DMS 273 treated with DMSO at 0.1 percent for 48 hours (cell line): ENCODE measurements at places on chromosomes 7 and 10.

- no peak for DNase-seq
Measured at GRCh38 chr7:27111751-27112277, 9.3 kb upstream of the HOXA2 start.

DNA sequence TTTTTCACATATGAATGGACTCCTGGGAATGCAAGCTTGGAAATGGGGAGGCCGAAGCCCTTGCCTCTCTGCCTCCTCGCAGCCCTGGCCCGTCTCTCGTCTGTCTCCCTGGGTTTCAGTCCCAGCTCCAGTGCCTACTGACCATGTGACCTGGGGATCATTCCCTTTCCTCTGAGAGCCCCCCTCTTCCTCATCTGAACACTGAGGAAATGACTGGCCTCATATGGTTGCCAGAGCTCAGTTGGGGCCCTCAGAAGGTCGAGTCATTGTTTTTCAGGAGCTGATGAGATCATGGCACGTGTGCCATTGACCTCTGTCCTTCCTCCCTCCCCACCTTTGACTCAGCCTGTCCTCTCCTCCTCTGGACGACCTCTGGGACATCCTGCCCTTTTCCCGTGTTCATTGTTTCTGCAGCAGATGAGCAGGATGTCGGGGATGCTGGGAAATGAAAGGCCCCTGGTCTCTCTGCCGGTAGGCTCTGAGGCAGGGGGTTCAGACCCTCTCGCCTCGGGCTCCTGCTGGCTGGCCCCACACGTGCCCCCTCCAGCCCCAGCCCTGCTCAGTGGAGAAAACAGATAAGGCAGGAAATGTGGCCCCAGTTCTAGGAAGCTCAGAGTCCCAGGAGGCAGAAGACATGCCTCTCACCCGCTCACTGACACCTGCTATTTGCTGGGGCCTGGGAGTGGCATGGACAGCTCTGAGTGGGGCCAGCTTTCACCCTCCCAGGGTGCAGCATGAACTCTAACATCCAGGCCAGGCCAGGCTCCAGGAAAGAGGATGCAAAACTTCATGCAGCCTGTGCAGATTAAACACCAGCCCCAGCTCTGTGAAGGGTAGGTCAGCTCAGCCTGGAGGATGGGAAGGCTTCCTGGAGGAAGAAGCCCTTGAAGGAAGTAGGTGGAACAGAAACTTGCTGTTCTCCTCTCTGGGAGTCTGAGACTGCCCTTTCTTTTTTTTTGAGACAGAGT, 8.3 kb upstream of the PPP1R35 start:
- DNase-seq = no peak

DNA sequence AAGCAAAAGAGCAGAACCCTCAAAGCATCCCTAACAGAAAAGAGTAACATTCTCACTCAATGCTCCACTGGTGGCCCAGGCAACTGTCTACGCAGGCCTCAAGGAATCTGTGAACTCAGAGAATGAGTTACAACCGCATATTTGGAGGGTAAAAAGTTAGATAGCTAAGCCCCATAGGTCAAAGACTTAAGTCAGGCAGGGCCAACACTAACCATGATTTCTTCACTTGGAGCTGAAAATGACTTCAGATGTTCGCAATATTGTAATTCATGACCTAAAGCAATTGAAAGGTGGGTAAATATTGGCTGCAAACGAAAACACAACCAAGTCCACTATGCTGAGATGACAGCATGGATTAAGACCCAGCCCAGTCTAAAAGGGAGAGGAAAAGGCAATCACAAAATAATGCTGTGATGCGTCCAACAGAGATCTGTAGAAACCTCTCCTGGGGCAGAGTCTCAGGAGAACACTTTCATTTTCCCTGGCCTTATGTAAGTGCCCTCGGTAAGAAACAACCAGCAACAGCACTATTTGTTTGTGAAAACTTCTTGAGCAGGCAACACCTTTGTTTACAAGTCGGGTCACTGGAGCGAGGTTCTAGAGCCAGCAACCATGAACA, 176.5 kb downstream of the TNS3 start:
- DNase-seq = no peak

- no peak for DNase-seq
Measured at GRCh38 chr7:93407239-93407638, 167.3 kb downstream of the CALCR start.

GRCh38 chr7:32140210-32140939, 70.2 kb upstream of the PDE1C start:
- no peak for DNase-seq

DNA sequence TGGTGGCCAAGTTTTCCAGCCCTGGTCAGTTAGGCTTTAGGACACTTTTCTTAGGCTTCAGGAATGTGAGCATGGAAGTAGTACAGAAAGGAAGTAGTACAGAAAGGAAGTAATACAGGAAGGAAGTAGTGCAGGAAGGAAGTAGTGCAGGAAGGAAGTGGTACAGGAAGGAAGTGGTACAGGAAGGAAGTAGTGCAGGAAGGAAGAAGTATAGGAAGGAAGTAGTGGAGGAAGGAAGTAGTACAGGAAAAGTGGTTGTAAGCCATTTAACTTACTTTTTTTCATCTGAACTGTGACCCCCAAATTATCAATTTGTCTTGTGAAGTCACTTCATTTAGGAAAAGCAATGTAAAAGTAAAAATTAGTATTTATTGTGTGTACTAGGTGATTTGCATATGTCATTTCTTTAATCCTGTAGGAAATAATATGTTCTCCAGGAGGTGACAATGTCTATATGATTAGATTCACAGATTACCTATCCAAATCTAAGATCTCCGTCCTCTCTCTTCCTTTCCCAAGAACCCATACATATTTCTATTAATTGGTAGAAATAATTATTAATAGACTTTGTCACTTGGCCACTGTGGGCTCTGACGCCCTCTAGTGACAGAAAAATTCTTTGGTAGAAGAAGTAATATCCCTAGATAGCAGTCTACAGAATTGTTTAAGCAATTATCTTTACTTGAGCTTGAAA, 3.9 kb upstream of the FAS start:
- DNase-seq = no peak

GRCh38 chr7:73308665-73309214, at the start of gene NSUN5:
Gene NSUN5 (minus strand): TSS chr7:73308826. CDS start chr7:73308790, 36 bp downstream.
- DNase-seq = peak; percentile 50

DNA sequence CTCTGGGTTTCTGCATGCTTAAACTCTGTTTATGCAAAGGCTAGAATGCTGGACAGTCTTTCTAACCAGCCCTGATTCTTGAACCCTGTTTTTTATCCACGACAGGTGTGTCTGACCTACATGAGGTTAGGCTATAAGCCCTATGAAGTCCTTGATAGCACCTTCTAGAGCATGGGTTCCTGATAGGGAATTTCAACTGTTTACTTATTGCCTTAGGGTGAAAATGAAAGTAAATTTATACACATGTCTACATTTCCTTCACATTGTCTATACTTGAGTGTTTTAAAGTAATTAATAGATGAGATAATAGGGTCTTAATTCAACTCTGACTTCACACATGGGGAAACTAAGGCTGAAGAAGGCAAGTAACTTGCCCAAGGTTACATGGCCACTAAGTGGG, 35.5 kb downstream of the ADRA2A start:
- DNase-seq = no peak

GRCh38 chr10:70804421-70804808, 11.3 kb upstream of the SGPL1 start:
- no peak for DNase-seq

DNA sequence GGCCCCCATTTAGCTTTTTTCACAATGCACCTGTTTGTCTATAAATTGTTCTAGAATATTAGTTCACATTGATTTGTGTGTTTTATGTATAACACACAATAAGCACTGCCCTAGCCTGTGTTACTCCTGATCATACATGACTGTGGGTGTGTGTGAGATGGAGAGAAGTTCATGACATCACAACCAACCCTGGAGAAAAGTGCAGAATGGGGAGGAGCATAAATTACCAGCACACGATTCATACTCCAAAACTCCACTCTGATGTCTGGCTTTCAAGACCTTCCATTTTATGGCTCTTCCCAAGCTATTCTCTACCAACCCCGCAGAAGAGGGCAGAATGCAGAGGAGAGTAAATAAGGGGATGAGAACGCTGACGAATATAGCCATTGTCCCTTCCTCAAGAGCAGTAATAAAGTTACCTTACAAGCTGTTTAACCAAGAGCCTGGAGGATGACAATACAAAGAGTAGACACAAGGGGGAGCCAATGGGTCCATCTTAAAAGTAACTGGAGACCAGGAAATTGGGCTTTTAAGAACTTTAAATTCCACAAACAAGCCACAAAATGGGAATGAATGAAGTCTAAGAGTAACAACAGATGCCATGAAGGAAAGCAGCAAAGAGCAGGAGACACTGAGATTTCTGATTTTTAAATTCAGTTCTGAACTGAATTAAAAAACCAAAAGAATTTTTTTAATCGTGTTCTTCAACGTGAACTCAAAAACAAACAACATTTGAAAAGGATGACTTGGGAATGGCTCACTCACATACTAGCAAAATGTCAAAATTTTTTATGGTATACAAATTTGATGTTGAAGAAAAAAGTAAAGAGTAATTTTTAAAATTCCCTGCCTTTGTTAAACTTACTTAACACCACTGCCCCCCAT, 159.6 kb downstream of the PARD3 start:
- peak; percentile 21 for DNase-seq

DNA sequence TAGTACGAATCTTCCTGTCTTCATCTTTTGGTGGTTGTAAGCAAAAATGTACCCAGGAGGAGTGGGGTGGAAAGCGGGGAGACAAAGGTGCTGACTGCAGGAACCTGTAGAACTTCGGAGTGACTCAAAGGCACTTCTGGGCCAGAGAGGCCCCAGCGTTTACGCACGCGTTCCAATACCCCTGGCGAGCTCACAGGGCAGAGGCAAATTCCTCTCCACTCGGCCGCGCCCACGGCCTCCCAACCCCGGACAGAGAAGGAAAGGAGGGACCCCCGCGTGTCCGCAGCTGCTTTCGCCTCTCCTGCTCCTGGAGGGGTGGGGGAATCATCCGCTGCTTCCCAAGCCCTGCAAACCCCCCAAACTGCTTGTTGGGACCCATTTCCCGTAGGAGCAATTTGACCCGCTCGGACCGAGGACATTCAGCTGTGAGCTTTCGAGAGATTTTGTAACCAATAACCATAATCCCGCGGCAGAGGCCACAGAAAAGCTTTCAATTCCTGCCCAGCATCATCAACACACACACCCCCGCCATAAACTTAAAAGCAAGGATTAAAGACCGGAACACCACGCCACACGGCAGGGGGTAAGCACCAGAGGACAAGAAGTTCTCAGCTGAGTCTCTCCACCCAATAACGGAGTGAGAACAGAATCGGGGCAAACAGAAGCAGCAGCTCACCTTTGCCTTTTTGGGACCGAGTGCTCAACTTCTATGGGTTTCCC, 2.3 kb downstream of the IGF2BP3 start:
- DNase-seq = peak; percentile 32

- no peak for DNase-seq
Measured at GRCh38 chr7:5997210-5997808, 11.5 kb downstream of the PMS2 start.

DNA sequence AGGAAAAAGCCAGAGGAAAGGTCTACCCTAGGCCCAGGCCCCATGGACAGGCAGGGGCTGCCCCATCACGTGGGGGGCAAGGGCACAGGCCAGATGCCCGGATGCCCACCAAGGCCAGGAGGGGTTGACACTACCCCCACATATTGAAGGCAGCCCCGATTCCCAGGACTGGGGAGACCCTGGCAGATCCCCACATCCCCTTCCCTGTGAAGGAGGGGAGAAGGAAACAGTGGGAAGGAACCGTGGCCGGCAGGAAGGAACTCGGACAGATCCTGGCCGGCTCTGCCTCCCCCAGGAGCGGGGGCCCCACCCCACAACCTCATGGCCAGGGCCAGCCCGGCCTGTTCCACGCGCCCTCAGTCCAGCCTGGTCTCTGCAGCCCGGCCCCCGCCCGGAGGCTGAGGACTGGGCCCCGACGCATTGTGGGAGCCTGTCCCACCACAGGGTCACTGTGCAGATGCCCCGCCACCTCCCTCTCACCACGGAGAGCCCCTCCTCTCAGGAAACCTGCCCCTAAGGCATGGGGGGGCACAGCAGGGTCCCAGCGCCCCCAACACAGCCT, 41.3 kb downstream of the PAPOLB start:
- no peak for DNase-seq

GRCh38 chr10:67319976-67320375, 376.0 kb downstream of the CTNNA3 start:
- DNase-seq = no peak

GRCh38 chr7:129827467-129827990, 125.2 kb downstream of the UBE2H start:
- no peak for DNase-seq

- no peak for DNase-seq
Measured at GRCh38 chr10:35359056-35359455, 22.7 kb downstream of the CCNY start.

DNA sequence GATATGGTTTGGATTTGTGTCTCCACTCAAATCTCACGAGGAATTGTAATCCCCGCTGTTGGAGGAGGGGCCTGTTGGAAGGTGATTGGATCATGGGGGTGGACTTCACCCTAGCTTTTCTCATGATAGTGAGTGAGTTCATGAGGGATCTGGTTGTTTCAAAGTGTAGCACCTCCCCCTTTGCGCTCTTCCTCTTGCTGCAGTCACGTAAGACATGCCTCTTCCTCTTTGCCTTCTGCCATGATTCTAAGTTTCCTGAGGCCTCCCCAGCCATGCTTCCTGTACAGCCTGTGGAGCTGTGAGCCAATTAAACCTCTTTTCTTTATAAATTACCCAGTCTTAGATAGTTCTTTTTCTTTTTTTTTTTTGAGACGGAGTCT, 17.1 kb downstream of the CDNF start:
- DNase-seq = no peak

DNA sequence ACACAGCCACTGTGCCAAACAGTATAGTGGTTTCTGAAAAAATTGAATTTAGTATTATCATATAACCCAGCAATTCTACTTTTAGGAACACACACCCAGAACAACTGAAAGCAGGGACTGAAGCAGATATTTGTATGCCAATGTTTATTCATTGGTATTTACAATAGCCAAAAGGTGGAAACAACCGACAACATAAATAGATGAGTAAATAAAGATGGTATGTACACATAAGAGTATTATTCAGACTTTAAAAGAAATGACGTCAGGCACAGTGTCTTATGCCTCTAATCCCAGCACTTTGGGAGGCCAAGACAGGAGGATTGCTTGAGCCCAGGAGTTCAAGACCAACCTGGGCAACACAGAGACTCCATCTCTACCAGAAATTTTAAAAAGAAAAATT, 7.2 kb downstream of the CDCA7L start:
- no peak for DNase-seq

DNA sequence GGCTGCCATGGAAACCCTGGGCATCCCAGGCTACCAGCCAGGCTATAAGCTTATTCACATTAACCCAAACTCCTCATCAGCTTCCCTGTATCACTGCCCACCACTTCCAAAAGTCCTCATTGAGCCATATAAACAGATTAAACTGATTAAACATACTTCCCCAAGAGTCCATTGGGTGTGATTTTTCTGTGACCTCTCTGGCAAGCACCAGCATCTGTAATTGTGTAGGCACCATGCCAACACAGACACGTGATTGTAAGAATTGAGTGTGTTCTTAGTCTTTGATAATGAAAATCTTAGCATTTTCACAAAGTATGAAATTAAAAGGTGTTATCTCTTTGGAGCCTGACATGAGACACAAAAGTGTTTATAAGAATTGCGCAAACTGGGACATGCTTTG, 679.3 kb downstream of the TYW1 start:
- DNase-seq = no peak

GRCh38 chr7:108077709-108078108, 52.5 kb downstream of the LAMB4 start:
- DNase-seq = no peak
